Activated CD8-positive, alpha-beta memory T cell treated with anti-CD3 and anti-CD28 coated beads for 4 hours (primary cell): ENCODE measurements at places on chromosomes 3 and 15.
A peak's percentile ranks its signal among the peaks of the same experiment; 100 is the strongest.

GRCh38 chr3:197309528-197310361 is 11.3 kb upstream of the DLG1 start:
- DNase-seq, result no peak

- DNase-seq, result no peak
These were observed 36.4 kb downstream of the ZDHHC3 start for GRCh38 chr3:44939581-44940036.

DNA sequence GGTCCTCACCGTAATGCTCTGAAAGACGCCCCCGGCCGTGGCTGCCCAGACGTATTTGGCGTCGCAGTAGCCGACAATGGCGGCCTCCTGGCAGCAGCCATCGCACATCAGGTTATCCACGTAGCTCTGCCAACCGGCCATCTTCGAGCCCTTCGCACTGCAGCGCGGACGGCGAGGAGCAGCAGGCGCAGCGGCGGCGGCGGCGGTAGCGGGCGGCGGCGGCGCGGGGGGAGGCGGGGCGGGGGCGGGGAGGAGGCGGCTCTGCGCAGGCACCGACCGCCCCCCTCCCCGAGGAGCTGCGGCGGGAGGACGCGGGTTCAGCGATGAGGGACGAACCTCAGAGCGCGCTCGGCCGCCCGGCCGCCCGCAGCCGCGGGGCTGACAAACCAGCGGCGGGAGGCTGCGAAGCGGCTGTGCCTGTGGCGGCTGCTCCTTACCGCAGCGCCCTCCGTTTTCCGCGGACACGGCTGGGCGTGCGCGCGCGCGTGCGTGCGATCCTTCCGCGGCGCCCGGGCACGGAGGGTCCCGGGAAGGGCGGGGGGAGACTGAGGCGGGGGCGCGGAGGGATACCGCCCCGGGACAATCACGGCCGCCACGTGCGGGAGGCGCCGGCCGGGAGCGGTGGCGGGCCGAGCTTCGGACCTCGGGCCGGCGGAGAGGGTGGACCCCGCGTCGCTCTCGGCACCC is at the start of gene PFN2:
TSS of gene PFN2 (minus strand) at position 180 of the 687 bp plus-strand sequence. CDS start at position 141, 39 bp downstream.
- DNase-seq, result peak; percentile 16

GRCh38 chr3:153166206-153166605 is 4.2 kb downstream of the RAP2B start:
- peak; percentile 7 for DNase-seq

DNA sequence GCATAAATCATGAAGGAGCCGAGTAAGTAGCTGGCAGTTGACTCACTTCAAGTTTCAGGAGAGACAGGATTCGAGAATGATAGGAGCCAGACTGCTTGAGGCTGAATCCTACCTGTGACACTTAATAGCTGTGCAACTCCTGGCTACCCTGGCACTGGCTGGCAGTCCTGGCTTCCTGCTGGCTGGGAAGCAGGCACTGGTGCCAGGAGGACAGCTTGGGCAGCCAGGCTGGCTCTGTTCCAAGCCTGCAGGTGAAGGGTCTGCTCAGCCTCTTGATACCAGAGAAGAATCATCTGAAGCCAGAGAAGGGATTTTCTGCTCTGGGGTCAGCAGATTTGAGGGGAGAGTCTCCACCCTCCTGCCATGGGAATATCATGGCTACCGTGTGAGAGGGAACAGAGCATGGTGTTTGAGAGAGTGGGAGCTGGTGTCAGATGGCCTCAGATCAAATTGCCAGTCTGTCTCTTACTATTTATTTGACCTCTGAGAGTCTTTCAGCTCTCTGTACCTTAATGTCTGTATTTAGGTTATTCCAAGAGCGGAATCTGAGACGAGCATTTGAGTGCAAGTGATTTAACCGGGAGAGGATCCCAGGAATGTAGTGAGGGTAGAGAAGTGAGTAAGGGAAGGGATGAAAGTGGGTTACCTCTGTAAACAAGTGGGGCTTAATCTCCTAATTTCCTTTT is 4.4 kb upstream of the XIRP1 start:
- DNase-seq, result no peak

DNA sequence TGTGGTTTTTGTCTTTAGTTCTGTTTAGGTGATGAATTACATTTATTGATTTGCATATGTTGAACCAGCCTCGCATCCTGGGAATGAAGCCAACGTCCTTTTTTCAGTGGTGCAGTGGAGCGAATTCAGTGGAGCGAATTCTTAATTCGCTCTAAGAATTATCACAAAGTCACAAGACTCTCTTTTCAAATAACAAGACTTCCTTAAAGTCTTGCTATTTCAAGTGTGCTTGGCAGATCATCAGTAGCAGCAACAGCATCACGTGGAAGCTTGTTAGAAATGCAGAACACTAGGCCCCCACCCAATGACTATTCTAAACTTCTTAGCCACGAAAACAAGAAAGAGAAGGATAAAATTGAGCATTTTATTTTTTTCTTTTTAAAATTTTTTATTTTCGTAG is 58.1 kb upstream of the CD200R1L start:
- no peak for DNase-seq

GRCh38 chr15:33396475-33396874 is 85.7 kb downstream of the RYR3 start:
- no peak for DNase-seq

DNA sequence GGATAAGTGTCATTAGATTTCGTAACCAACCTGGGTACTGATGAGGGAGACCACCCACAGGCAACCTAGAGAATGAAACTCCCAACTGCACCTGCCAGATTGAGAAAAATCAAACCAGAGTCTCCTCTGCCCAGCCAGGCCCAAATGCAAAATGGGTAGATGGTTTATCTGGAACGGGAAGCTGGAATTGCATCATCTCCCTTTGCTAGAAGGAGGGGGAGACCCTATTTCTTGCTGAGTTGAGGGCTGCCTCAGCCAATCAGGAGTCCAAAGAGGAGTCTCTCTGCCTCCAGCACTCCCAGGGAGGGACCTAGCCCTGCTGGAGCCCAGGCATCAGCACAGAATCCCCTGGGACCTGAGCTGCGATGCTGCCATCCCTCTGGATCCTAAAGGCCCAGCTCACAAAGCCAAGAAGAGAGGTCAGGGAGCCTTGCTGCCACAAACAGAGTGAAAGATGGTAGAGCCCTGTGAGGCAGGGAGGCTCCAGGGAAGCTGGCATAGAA is 8.1 kb downstream of the RMDN3 start:
- no peak for DNase-seq

DNA sequence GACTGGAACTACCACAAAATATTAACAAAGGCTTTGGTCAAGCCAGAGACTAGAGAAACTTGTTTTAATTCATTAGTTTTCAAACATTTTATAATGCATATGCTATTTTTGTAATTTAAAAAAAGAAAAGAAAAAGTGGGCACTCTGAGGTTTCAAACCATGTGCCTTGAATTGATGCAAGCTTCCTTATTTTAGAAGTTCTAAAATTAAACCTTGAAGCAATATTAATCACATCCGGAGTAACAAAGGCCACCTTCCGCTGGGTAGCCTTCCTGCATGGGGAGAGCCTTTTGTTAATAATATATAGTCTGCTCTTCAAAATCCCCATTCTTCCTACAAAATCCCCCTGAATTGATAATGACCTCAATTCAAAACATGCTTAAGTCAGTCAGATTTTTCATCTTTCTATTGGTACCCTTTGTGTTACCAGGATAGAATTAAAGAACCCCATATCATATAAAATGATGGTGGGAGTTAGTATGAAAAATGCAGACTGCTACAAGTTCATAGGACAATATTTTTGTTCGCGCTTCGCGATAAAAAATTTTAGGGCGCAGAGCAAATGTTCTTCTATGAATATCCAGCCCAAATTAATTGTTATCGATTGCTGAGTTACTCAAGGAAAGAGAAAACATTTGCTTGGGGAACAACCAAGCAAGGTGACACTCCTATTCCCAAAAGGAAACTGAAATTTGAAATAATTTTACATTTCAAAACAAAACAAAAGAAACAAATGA is 30.6 kb downstream of the LDHAL6B start:
- DNase-seq, result no peak

- DNase-seq, result no peak
These were observed 9.4 kb downstream of the VHL start for GRCh38 chr3:10150987-10151386.

- DNase-seq, result no peak
These were observed 128.0 kb downstream of the LRIG1 start for GRCh38 chr3:66372681-66373350.

- no peak for DNase-seq
These were observed 54.9 kb upstream of the CCR2 start for GRCh38 chr3:46298871-46299607.

DNA sequence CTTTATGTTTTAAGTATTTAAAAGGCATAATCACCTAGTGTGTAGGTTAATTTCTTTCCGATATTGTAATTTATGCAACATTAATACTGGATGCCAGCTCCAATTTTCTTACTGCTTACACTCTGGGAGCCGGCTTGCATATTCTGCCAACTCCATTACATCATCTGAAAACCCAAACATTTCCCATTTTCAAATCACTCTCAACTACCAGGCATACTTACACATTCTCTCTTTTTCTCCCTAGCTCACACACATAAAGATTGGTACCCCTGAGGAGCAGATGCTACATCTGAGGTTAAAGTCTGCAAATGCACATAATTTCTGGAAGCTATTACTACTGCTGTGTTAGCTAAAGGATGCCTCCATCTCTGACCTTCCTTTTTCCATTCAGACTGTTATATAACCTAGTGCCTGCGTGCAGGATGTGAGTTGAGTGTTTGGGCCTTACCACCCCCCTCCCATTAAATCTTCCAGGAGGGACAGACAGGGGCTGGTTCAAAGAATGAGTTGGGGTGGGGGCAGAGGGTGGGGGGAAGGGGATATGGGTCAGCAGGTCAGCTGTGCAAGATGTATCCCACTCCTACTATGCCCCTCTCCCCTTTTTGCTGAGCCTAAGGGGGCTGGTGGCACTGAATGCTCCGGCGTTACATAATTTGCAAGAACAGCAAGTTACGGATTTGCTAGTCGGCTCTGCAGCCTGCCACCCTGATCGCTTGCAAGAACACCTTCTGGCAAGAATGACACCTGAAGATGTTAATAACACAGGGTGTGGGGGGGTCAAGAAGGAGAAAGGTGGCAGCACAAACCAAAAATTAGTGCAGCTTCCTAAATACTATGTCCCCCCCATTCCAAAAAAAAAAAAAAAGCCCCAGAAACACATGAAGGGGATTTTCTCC is 2.5 kb downstream of the RORA start:
- DNase-seq, result no peak

DNA sequence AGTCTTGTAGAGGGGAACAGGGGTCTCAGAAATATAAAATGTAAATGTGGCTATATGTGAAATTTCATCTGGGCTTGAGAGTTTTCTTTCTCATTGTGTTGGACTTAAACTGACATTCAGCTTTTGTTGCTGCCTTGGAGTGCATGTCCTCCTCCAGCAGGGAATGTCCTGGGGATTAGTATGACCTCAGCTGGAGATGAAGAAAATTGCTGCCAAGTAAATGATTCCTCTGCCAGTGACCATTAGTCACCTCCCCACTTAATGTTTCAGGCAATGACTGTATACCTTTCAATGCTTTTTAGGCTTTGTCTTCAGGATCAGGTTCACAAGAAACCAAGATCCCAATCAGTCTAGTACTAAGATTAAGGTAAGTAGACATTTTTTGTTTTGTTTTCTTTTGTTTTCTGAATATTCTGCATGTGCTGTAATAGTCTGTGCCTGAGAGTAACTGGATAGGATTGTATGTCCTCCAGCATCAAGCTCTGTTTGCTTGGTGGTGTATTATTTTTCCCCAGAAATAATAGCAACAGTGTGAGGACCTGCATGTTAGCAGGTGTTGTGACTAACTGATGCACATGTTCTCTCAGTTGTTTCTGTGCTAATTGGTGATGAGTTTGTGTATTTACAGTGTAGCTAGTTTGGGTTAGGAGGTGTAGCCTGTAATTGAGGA is 18.1 kb upstream of the SLC22A13 start:
- no peak for DNase-seq

GRCh38 chr3:108088697-108089096 is 2.1 kb downstream of the CD47 start:
- DNase-seq, result no peak

DNA sequence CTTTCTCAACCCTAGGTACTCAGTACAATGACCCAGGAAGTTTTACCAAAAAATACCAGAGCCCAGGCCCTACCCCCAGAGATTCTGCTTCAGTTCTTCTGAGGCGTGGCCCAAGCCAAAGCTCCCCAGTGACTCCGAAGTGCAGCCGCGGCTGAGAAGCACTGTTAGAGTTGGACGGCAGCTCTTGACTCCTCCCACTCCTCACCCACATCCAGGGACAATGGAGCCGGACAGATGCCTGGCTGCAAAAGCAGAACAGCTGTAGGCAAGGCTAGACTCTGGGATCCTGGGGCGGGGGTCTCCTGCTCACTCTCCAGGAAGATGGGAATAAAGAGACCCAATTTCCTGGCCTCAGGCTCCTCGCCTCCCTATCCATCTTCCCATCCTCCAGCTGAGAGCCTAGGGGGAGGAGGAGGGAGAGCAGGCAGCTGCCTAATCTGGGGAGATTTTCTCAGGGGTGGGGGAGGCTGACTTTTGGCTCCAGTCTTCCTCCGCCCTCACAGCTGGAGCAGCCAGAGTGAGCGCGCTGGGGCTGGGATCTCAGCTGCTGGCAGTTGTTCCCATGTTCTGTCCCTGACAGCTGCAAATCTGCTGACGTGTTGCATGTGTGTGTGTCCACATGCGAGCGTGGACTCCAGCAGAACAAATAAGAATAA is 223.8 kb downstream of the OPA1 start:
- DNase-seq, result no peak

DNA sequence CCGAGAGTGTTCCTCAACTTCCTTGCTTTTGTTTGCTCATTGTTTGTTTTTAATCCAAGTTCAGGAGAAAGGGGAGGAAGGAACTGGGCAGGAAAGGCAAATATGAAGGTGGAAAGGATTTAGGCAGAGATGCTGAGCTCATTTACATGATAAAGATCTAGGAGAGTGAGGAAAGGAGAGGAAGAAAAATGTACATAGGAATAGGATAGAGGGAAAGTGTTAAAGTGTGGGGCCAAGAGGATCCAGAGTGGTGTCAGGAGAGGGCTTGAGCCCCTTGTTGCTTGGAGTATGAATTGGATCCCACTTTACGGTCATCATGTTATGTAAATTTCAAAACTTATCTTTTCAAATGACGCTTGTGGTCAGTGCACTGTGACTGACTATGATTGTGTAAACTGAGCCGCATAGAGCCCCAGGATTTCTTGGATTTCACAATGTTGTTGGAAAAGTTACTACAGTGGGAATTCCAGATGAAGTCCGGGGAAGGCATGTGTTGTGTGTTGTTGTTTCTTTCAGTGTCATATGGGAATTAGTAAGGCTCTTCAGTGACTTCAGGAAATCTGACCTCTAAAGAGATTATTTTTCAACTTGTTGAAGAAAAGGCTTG is 15.0 kb upstream of the PLD1 start:
- no peak for DNase-seq

- DNase-seq, result no peak
These were observed 52.6 kb downstream of the IQCH start for GRCh38 chr15:67307156-67307555.
